Adrenal gland (tissue), 19 donors: ENCODE measurements at places on chromosomes 2 and 18. TPM values are rescaled to one million over a fixed set of nuclear protein-coding genes. Genes with fewer than 3 reads are reported as not detected.

MYO7B gene
- 1.5 TPM for polyA plus RNA-seq

MAP3K19 gene
- not detected for polyA plus RNA-seq

NYAP2 gene
- 0.09 TPM for polyA plus RNA-seq

IL36G gene
- not detected for polyA plus RNA-seq

SATB2 gene
- polyA plus RNA-seq, result 6.8 TPM

LHCGR gene
- 0.74 TPM for polyA plus RNA-seq

CCDC74B gene
- 16.2 TPM for polyA plus RNA-seq

SAG gene
- 0.20 TPM for polyA plus RNA-seq

DNA sequence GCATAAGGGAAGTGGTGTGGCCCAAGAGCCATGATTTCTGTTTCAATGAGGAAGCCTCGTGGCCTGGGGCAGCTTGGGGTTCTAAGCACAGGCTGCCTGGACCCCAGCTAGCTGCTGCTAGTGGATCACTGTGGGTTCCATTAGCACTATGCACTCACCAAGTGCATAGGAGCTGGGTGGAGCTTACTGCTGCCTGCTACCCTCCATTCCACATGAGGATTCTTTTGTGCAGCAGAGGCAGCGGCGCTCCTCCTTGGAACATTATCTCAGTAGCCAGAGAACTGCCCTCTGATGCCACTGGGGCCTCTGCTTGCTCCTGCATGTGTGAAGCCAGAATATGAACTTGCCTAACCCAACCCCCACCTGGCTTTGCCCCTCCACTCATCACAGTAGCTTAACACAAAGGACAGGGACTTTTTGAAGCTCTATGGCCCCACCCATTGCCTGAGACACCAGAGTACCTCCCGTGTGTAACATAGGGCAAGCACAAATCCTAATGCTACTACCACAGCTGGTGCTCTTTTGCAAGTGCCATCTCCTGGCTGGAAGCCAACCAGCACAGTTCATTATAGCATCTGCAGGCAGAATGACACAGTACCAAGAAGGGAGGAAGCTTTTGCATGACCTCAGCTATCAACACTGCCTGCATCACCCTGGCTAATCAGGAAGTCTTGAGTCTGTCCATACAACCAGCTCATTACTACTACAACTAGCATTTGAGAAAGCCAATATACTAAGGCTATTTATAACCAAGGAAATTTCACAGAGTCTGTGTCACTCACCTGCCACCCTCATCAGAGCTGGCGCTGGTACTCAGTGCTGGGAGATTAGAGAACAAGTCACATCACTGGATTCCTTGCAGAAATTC, 297.0 kb upstream of the GULP1 start:
- DNase-seq, result peak; percentile 35

GRCh38 chr2:147663962-147664361, 180.9 kb upstream of the ACVR2A start:
- no peak for DNase-seq

CHRND gene
- not detected for polyA plus RNA-seq

GRCh38 chr18:34709750-34710441, at the start of gene DTNA:
Gene DTNA, plus strand, starts transcription at chr18:34710298. Its CDS starts 45,679 bp downstream, at chr18:34755977.
- DNase-seq, result no peak

DNA sequence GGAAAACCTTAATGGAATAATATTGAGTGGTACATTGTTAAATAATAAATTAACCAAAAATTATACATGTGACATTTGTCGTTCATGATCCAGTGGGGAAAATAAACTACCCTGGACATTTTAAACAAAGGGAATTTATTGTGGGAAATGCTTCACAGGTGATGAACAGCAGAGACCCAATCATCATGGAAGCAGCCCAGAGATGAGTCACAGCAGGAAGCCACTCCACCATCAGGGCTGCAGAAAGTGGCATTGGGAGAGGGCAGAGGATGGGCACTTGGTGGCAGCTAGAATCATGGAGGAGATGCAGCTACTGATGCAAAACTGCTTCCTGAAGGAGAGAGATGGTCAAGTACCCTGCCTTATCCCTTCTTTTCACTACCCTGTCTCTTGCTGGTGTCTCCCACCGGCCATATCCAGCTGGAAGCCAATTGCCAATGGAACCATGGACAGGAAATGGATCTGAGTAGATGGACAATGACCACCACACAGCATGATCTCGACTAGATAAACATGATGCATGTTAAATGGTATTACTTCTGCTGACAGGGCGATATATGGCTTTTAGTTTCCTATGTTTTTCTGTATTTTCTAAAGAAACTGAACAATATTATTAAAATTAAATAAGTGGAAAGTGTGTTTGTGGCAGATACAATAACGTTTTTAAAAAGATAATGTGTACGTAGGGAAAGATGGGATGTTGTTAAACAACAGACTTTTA, 139.8 kb downstream of the RPIA start:
- DNase-seq, result no peak

- DNase-seq, result no peak
Observed at GRCh38 chr2:99821039-99821438, 321.4 kb downstream of the AFF3 start.

- DNase-seq, result no peak
Observed at GRCh38 chr18:31045599-31045998, 3.1 kb upstream of the DSC3 start.

GRCh38 chr2:112805542-112805941, 21.2 kb upstream of the IL1A start:
- DNase-seq, result no peak

GRCh38 chr2:81870119-81870518, 1565.6 kb upstream of the LRRTM1 start:
- no peak for DNase-seq
